ENCODE measurements at places on chromosomes 1 and 21. TPM values are rescaled to one million over a fixed set of nuclear protein-coding genes. Genes with fewer than 3 reads are reported as not detected.

DNA sequence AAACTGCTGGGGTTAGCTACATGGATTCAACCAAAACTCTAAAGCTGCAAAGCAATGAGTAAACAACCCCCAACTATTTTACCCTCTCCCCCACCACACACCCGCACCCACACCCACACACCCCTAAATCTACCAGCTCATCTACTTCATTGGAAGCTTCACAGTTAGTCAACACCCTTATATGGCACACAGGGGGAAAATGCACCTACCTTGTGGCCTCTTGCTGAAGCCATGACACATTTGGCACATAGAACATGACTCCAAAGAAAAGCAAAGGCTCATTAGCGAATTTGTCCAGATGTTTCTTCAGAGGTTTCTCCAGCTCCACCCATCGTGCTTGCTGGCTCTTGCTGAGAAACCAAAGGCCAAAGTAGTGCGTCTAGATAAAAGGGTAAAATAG is 99.8 kb downstream of the PTPN14 start:
- DNase-seq = no peak

GRCh38 chr1:207837673-207838072 is 73.3 kb downstream of the CD34 start:
- no peak for DNase-seq

GRCh38 chr1:184854036-184854435 is 99.4 kb upstream of the EDEM3 start:
- DNase-seq = no peak

- DNase-seq = no peak
Observed at GRCh38 chr1:92877081-92877711, 45.4 kb downstream of the RPL5 start.

DNA sequence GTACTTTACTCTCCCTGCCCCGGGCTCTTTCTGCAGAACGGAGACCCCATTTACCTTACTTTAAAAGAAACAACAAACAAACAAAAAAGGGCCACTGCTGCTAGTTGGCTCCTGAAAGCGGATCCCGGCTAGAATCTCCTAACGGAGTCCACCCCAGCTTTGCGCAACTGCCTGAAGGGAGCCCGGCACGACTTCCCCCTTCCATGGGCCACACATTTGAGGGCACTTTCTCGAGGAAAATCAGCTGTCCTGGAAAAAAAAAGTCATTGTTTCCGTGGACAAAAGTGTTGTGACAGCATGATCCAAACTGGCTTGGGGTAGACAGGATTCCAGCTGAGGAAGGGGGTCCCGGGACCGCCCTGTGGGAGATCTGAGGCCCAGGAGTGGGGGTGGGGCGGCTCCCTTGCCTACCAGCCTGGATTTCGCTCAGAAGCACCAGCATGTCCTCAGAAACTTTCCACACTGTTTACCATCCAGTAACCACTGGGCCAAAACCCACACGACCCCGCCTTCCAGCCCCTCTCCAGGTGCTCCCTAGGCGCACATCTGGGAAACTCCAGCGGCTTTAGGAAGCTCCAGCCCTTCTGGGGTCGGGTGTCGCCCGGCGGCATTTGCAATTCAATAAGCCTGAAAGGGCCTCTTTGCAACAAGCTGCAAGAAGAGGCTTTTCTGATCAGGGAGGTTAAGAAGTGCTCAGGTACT is 4.8 kb downstream of the RIPK4 start:
- DNase-seq = peak; percentile 67

GRCh38 chr1:93042187-93043056 is 36.7 kb upstream of the MTF2 start:
- DNase-seq = no peak

- no peak for DNase-seq
Observed at GRCh38 chr1:14928412-14928811, 225.1 kb upstream of the TMEM51 start.

GRCh38 chr1:84223751-84224432 is 77.6 kb upstream of the SAMD13 start:
- no peak for DNase-seq

- no peak for DNase-seq
Observed at GRCh38 chr1:93078638-93078985, 471 bp upstream of the MTF2 start.

- peak; percentile 86 for DNase-seq
Observed at GRCh38 chr1:43541721-43542401, 11.2 kb downstream of the PTPRF start.

DNA sequence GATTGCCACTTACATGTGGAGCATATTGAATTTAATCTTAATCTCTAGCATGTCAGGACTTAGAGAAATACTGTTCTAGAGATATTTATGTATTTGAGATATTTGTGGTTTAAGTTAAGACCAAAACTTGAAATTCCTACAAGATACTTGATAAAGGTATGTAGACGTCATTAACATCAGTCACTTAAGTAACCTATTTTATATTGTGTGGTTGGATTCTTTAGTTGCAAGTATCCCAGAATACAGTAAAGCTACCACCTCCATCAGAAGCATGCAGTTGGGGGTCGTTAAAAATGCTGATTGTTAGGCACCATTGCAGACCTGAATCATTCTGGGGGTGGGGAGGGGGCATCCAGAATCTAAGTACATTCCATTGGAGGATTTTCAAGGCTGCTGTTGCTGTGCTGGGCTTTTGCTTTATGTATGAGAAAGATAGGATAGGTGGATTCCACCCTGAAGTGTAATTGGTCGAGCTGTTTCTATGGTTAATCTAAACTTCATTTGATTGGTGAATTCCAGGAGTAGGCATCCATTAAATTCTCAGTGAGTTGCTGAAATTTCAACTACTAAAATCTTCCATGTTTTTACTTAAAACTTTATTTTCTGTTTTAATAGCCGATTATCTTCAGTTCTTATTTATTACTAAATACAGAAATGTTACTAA is 4.0 kb downstream of the H3-3A start:
- no peak for DNase-seq

DNA sequence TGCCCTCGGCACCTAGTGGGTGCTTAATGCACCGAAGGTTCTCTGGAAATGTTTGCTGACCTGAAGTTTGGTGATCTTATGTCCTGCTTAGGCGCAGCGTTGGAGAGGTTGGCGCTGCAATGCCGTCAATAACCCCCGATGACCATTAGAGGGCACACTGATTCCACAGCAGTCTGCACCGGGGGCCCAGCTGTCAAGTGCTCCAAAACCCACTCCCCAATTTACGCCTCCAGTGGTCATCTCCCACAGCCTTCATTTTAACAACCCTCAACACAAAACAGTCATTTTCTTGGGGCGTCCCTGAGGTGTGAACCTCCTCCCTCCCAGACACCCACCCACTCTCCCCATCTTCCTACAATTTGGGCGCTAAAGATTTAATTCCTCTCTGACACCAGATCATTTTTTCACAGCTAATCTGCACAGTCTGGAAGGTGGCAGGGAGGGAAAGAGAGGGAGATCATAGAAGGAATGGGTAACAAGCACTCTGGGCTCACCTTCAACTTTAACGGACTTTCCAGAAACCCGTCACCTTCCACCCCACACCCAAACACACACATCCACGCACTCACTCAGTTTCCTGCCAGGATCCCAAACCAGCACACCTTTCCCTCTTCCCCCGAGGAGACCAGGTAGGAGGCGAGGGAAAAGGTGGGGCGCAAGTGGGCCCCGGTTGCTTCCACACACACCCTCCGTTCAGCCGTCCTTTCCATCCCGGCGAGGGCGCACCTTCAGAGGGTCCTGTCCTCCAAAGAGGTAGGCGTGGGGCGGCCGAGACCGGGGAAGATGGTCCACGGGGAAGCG is 570 bp upstream of the NPR1 start:
- peak; percentile 67 for DNase-seq

GRCh38 chr1:15531682-15532081 is 5.0 kb downstream of the DNAJC16 start:
- DNase-seq = no peak

- no peak for DNase-seq
Observed at GRCh38 chr1:178768423-178768822, 43.4 kb downstream of the RALGPS2 start.

DNA sequence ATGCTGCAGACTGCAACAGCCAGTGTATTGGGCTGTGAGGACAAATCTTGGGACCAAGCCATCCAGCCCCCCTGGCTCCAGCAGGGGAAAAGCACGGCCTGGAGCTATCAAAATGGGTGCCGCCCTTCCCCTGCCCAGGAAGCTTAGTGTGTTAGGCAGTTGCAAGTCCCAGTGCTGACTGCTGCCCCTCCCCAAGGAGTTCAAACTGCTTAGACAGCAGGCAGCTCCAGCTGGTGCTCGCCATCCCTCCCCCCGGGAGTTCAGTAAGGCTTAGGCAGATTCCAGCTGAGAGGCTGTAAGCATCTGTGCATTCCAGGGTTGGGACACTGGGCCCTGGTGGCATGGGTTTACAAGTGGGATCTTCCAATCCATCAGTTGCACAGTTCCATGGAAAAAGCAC is 579.6 kb upstream of the NR5A2 start:
- no peak for DNase-seq

- DNase-seq = no peak
Observed at GRCh38 chr1:29674627-29675326, 438.5 kb downstream of the PTPRU start.

GRCh38 chr1:85049735-85050166 is 1.5 kb upstream of the MCOLN3 start:
- no peak for DNase-seq

DNA sequence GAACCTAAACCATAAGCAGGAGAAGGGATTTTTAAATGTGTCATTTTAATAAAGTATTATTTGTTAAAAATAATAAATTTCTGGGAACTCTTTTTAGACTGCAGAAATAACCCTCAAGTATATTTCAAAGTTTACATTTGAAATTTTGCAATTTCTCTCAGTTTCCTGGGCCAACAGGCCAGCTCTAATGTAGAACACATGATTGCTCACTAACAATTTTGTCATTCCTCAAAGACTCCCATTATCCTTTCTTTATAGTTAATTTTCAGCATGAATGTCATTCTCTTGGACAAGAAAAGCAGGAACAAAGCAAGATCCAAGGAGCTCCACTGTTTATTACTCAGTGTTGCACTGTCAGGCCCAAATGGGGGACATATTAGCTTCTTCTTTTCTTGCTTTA is 119.4 kb upstream of the VANGL1 start:
- DNase-seq = no peak

- no peak for DNase-seq
Observed at GRCh38 chr1:244155661-244156060, 104.6 kb downstream of the ZBTB18 start.

DNA sequence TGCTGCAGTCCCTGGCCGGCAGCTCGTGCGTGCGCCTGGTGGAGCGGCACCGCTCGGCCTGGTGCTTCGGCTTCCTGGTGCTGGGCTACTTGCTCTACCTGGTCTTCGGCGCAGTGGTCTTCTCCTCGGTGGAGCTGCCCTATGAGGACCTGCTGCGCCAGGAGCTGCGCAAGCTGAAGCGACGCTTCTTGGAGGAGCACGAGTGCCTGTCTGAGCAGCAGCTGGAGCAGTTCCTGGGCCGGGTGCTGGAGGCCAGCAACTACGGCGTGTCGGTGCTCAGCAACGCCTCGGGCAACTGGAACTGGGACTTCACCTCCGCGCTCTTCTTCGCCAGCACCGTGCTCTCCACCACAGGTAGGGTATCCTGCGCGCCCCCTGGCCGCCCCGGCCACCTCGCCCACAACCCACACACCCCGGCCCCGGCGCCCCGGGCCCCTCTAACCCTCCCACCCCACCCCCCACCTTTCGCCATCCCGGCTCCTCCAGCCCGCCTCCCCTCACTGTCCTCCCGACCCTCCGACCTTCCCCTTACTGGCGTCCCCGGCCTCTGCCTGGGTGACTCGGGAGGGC is 352 bp downstream of the KCNK1 start:
- peak; percentile 64 for DNase-seq

- no peak for DNase-seq
Observed at GRCh38 chr1:143736562-143736961, 235.2 kb downstream of the FAM72C start.

GRCh38 chr1:53946252-53947171 is at the start of gene LRRC42:
Gene LRRC42 (plus strand): TSS chr1:53946350. CDS start chr1:53952000, 5,650 bp downstream.
- DNase-seq = no peak

DNA sequence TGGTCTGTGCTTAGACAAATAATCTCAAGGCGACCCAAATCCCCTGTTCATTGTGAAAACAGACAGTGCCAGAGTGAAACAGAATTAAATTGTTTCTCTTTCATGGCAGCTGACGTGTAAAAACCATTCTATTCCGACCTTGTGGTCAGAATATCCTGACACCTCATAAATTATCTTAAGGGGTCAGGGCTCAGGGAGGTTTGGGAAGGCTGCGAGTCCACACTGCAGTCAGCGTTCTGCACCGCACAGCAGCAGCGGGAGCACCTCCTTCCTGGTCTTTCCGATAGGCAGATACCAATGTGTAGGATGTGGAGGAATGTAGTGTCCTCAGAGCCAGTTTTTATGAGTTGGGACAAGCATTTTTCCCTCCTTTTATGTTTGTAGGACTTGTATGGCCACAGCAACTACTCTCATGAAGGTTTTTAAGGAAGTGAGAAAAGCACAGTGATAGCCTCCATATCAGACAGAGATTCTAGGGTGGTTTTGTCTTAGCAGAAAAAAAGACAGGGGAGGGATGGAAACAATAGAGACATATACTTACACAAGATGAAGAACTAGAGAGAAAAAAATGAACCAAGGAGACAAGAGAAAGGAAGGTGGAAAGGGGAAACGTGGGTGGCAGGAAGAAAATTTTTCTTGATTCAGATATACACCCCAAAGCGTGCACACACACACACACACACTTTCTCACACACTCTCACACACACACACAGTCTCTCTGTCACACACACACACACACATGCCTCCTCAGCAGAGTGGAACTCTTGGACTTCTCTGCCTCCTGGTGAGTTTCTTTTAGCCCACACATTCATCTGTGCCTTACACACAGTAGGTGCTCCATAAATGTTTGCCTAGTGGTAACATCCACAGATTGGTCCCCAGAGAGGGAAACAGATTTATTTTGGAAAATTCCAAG is 68.6 kb downstream of the NTMT2 start:
- no peak for DNase-seq

The MYOM3 gene
- 396 TPM for total RNA-seq

The DMRTA2 gene
- total RNA-seq = not detected

The TAF1A gene
- total RNA-seq = 2.5 TPM

Data from Right ventricle myocardium superior (tissue), 1 donor.